ENCODE measurements at places on chromosomes 11 and 22.

DNA sequence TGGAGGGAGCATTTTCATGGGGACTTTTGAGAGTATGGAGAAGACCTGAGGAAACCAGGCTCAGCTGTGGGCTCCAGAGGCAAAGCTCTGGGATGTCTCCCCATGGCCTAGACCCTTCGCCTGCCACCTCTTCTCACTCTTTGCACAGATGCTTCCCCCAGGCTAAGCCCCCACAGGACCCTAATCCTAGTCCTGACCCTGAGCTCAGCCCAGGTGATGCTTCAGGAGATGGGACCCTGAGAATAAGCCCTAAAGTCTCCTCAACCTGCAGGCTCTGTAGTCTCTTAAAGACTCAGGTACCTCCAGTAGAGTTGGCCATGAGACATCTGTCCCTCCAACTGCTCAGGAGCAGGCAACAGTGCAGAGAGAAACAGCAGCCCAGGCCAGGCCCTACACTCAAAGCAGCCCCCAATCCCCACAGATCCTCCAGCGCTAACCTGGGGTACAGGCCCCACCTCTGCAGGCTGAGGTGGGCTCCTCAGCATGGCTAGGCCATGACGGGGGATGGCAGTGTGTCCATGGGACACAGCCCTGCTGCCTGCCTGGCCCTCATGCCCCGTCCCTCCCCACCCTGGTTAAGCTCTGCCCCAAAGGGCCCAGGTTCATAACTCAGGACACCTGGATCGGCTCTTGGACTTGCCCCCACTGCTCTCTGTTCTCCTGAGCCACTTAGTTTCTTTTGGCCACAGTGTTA, 39.4 kb downstream of the GGTLC2 start:
- DNase-seq, result no peak

DNA sequence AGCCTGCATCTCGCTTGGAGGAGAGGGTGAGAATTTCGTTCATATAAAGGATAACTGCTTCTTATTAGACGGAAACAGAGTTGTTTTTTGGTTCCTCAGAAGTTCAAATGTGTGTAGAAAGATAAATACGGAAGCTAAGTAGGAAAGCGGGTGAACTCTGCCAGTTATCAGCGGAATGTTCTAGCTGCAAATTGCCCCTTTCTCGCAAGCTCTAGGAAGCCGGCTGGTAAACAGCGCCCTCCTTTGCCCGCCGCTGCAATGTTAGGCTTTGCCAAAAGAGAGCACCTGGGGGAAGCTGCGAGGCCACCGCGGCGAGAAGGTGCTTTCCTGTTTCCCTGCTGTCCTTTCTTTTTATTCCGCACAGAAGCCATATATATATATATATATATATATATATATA, 67.0 kb downstream of the IGLL5 start:
- no peak for DNase-seq

DNA sequence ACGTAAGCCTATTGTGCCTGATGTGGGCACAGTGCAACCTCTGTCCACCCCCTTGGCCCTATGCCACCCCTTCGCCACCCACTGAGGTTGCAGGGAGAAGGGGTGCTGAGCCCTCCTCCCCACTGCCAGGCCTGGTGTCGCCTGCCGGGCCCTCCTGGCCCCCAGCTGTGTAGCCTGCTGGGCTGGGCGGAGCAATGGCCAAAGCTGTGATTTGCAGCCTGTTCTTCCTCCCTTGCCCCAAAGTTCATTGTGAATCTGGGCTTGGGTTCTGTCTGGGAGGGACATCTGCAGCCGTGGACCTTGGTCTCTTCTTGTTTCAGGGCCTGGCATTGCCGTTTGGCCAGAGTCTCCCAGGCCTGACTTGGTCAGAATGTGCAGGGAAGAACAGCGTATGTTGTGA, 121.9 kb downstream of the PKNOX2 start:
- DNase-seq, result no peak

DNA sequence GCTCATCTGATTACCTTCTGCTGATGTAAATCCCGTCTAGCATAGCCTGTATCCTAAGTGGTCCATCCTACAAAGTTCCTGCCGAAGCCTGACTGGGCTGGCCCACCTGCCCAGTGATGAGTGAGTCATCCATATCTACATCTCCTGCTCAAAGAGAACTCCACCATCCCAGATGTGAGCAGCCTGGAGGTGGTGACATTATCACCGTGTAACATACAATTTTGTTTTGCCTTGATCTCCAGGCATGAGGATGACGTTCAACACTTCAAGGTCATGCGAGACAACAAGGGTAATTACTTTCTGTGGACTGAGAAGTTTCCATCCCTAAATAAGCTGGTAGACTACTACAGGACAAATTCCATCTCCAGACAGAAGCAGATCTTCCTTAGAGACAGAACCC, 5.6 kb downstream of the TMA7B start:
- no peak for DNase-seq

DNA sequence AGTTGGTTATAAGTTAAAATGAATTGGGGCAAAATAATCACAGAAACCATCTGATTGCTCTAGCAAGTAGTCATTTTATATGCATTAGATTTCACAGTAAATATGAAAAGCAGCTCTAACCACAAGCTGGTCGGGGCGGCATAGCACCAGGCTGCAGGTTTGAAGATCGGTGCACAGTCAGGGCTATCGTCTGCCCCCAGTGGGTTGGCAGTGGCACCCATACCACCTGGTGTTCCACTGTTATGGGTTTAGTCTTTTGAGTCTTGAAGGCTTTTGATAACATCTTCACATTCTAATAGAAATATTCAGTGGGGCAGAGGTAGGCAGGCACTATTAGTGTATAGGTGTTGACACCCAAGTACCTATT, 62.1 kb downstream of the GRK3 start:
- DNase-seq, result no peak

- DNase-seq, result no peak
Measured at GRCh38 chr11:40387240-40387980, 1072.0 kb downstream of the LRRC4C start.

GRCh38 chr11:114183044-114183511, 113.1 kb upstream of the NNMT start:
- peak; percentile 90 for DNase-seq

- no peak for DNase-seq
Measured at GRCh38 chr11:47137476-47137875, 39.2 kb downstream of the ARFGAP2 start.

GRCh38 chr11:68471360-68472340, 11.1 kb downstream of the PPP6R3 start:
- DNase-seq, result peak; percentile 70

DNA sequence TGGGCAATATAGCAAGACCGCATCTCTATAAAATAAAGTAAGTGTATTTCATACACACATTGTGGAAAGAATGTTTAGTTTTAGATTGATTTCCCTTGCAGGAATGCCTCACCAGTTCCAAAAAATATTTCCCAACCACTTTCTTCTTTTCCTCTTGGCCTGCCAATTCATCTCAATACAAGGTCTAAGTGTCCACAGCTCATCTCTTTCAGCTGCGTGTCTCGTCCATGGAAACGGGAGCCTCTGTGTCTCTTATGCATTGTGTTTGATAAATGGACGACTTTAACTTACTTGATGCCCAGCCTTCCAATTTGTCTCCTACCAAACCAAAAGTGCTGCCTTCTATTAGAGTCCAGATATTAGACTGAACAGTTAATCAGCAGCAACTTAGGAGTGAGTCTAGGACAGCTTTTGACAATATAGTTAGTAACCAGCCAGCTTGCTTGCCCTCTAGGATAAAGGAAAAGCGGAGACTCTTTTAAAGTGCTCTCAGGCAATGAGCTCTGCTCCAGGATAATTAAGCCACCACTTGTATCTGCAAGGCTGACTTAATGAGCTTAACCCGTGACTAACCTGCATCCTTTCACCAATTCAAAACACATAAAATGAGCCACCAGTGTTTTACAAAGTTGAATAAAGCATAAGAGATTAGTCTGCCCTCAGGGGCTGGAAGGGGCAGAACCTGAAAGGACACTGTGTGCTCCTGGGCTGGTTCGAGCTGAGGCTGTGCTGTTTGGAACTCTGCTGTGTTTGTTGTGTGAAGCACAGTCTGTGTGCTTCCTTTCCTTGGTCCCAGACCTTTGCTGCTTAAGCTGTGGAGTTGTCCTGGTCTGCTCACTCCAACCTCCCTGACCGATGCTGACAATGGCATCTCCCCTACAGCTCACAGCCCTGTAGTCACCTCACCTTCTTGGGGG, 27.5 kb downstream of the FBXO7 start:
- no peak for DNase-seq

All from T-helper 2 cell (primary cell).